M059J (cell line): ENCODE measurements at places on chromosomes 4 and X. TPM values are rescaled to one million over a fixed set of nuclear protein-coding genes. Genes with fewer than 3 reads are reported as not detected.

The CXCL11 gene
- 0.37 and 0.74 TPM in 2 replicates for total RNA-seq

The C4orf50 gene
- not detected in 2 replicates for total RNA-seq

The VSIG4 gene
- total RNA-seq, result not detected in 2 replicates

The GRIA3 gene
- total RNA-seq, result 1.6 and 4.7 TPM in 2 replicates

GRCh38 chr4:54017974-54018373 lies 46.4 kb downstream of the CHIC2 start:
- no peak for DNase-seq
